ENCODE measurements at places on chromosomes 16 and 17.

DNA sequence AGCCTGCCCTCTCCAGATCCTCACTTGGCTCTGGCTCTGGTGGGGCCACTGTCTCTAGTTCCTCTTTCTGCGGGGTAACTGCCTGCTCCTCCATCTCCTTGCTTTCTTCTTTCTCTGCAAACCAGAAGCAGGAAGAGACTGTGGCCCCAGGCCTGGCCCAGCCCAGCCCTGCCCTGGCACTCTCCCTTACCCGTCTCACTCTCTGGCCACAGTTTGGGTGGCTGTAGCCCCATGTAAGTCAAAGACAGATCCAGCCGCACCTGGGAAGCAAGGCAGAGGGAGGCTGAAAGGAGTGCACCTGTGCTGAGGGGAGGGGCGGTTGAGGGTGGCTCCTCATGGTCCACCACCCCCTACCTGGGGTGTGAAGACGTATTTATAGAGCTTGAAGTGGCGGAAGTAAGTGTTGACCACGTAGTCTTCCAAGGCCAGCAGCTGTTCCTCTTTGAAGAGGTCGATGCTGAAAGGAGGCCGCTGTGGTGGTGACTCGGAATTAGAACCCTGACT, 2.8 kb downstream of the CFAP119 start:
- DNase-seq, result no peak

DNA sequence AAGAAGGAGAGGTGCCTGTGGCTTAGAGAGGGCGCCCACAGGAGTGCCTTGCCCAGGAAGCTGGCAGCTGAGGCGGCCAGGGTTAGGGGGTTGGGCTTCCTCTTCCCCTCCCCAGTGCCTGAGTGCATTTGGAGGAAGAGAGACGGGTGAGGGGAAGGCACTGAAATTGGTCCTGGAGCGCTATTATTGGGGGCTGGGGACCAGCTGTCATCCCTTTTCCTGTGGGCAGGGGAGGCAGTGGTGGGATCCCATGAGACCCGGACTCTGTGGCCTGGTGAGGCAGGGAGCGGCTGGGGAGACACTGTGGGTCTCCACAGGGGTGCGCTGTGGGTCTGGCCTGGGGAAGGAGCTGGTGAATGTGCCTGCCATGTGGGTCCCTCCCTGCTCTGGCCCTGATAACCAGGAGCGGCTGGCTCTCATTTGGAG, 259.7 kb downstream of the SEC14L1 start:
- peak; percentile 37 for DNase-seq

DNA sequence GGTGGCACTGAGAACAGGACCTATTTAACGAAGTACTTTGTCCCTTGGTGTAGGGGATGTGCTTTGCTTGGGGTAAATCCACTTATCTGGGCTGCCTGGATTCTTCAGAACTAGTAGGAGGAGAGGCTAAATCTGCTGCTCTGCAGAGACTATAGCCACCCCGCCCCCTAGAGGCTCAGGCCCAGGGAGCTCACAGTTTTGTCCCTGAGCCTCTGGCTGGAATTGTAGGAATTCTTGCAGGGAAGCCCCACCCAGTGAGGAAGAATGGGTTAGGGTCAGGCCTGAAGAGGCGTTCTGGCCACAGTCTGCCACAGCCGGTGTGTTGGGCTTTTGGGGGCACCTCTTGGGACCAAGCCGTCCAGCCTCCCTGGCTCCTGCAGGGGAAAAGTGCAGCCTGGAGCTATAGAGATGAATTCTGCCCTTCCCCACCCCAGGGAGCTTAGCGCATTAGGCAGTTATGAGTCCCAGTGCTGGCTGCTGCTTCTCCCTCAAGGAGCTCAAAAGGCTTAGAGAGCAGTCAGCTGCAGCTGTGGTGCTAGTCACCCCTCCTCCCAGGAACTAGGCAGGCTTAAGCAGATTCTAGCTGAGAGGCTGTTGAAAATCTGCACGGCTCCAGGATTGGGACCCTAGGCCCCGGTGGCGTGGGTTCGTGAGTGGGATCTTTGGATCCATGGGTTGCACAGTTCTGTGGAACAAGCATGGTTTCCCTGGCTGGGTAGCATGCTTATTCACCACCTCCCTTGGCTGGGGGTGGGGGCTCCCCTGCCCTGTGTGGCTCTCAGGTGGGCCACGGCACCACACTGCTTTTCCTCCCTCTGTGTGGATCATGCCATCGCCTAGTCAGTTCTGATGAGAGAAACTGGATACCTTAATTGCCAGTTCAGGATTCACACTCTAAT, 237.4 kb upstream of the TOM1L1 start:
- DNase-seq, result no peak

- no peak for DNase-seq
These were observed 273.0 kb downstream of the CEP112 start for GRCh38 chr17:65918916-65919315.

DNA sequence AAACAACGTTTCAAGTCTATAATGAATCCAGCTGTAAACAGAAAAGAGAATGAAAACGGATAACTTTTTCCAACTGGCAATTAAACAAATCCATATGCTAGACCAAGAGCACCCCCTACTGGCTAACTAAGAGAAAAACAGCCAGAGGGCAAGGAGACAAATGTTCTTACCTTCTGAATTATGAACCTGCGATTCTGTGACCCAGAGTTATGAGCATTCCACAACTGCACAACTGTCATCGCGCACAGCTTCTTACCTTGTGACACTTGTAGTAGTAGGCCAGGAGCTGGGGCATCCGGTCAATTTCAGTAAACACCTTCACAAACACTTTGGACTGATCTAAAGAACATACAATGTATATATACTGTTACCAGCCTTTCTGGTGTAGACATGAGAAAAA, 18.6 kb downstream of the COG7 start:
- DNase-seq, result peak; percentile 62

- DNase-seq, result peak; percentile 83
These were observed 45.3 kb downstream of the DDX19A start for GRCh38 chr16:70391881-70392481.

DNA sequence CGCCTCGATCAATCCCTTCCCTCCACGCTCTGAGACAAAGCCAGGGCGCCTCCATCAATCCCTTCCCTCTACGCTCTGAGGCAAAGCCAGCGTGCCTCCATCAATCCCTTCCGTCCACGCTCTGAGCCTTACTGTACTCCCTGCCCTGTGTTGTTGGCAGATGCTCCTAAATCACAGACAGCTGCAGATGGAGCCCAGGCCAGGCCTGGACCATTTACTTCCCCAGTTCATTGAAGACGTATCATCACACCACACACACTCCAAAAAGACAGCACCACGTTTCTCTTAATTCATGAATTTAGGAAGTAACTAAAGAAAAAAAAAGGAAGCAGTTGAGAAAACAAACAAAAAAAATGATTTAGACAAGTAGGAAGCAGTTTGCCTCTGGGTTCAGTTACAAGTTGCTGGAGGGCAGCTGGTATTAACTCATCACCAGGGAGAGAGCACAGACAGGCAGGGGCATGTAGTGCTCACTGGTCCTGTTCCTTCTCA, 7.4 kb upstream of the CD300LD start:
- no peak for DNase-seq

DNA sequence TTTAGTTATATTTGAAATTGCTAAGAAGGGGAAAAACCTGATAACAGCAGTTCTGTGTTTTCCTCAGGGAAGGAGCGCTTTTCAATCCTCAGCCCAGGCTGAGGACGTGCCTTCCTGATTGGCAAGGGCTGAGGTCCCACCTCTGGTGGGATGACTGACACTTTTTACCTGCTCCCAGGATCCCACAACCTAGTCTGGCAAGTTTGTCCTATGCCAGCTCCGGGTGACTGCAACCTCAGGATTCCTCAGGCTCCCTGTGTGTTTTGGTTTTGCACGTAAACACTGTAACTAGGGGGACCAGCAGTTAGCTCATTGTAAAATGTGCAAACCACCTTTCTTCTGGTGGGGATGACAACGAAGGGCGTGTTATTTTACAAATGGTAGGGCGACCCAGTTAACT, 7.5 kb downstream of the MARCHF10 start:
- no peak for DNase-seq

DNA sequence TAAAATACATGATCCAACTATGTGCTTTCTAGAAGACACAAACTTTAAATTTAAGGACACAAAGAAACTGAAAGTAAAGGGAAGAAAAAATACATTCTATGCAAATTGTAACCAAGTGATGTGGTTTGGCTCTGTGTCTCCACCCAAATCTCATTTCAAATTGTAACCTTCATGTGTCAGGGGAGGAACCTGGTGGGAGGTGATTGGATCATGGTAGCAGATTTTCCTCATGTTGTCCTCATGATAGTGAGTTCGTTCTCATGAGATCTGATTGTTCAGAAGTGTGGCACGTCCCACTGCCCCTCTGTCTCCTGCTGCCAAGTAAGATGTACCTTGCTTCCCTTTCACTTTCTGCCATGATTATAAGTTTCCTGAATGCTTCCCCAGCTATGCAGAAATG, 15.0 kb downstream of the OR1A1 start:
- DNase-seq, result no peak

GRCh38 chr17:19417611-19418010, 6.6 kb downstream of the RNF112 start:
- DNase-seq, result no peak

DNA sequence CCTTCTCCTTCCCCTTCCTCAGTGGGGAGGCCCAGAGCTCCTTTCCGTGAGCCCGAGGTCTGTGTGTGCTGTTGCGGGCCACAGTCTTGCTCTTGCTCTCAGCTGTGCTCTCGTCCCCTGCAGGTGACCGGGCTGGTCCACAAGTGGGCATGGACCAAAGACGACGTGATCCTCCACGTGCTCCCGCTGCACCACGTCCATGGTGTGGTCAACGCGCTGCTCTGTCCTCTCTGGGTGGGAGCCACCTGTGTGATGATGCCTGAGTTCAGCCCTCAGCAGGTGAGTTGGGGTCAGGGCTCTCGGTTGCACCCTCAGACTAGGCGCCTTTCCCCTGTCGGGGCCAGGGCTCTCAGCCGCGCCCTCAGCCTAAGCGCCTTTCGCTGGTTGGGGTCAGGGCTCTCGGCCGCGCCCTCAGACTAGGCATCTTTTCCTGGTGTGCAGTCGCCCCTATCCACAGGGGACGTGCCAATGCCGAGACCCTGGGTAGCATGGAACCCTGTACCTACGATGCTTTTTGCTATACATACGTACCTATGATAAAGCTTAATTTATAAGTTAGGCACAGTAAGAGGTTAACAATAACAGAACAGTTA, 8.9 kb downstream of the ACSF3 start:
- DNase-seq, result no peak

DNA sequence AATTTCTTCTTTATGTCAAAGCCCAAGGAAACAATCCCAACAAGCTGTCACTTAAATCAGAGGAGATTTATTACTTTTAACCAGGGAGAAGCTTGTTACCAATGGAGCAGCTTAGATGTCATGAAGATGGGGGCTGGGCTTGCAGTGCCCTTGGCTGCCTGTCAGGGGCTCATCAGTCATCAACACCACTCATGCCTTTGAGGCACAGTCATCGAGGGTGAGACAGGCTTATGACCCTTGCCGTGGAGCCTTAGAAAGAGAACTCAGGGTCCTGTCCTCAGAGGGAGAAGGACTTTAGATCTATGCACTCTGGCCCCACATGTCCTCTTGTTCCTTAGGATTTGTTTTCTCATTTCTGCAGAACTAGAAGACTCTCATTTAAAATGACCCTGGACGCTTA, 318.3 kb downstream of the CBLN1 start:
- DNase-seq, result peak; percentile 75

GRCh38 chr16:68425498-68426346, 22.6 kb downstream of the SMPD3 start:
- no peak for DNase-seq

DNA sequence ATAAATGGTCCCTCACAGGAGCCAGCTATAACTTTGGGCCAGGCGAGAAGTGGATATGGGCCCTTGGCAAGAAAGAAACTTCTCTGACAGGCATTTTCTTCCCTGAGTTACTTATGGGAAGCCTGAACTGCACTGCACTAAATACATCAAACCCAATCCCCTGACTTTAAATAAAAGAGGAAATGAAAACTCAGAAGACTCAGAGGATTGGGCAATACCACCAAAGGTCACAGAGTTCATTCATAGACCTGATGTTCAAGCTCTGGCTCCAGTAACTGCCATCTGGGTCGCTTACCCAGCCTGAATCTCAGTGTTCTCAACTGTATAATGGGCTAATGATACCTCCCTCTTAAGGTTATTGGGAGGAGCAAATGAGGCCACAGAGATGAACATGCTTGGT, 815 bp downstream of the KRT35 start:
- no peak for DNase-seq

DNA sequence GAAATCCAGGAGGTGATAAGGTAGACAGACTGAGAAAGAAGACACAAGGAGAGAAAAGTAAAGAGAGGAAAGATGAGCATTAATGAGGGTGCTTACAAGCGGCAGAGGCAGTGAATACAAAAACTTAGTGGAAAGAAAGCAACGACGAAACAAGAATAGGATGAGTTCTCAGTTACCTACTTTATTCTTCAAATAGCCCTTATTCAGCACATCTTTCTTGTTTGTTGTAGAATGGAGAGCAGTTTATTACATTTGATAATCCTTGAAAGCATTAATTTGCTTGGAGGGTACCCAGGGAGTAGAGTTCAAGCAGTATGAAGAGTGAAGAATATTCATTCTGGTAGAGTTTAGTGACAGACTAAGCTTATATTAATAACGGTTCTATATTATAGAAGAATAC, 22.4 kb downstream of the PAFAH1B1 start:
- no peak for DNase-seq

GRCh38 chr17:4480929-4481898, 17.5 kb upstream of the SPNS2 start:
- no peak for DNase-seq

GRCh38 chr16:79656553-79657115, 56.1 kb upstream of the MAF start:
- no peak for DNase-seq

DNA sequence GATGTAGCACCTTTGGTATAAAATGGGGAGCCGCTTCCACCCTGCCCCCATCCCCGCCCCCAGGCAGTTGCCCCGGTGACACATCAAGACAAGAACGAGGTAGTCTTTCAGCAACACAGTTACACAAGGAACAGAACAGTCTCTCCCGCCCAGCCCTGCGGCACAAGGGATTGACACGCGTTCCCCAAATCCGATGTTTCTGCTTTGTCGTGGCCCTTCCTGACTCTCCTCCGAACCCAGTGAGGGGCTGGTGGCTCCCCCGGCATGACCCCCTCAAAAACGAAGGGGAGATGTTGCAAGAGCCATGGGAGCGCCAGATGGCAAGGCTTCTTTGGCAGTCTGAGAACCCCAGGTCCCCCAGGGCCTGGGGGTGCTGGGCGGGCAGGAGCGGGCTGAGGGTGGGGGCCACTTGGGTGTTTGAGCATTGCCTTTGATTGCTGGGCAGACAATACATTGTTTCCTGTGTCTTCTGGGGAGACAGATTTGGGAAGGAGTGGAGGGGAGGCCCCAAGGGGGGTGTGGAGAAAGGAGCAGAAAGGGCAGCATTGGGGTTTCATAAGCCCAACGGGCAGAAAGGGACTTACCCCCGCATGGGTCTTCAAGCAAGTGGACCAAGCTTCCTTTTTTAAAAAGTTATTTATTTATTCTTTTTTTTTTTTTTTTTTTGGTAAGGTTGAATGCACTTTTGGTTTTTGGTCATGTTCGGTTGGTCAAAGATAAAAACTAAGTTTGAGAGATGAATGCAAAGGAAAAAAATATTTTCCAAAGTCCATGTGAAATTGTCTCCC, 16.6 kb downstream of the COL1A1 start:
- peak; percentile 74 for DNase-seq

DNA sequence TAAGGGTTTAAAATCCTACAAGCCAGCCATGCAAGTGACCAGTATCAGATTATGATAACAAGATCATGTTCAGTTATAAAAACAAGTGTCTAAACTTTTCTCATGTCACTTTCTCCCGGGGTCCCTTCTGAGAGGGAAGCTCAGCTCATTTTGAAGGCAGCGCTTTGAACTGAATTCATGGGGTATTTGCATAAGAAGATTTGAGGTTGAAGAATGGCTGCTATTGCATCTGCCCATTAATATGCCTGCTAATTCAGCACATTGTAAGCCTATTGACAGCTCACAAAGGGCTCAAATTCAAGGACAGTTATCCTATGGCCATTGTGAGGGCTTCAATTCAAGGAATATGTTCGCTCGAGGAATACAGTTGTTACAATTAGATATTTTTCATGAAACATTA, 290.2 kb upstream of the IRX3 start:
- no peak for DNase-seq

Measured in EL (cell line).